ENCODE measurements at places on chromosomes 5 and 9.

DNA sequence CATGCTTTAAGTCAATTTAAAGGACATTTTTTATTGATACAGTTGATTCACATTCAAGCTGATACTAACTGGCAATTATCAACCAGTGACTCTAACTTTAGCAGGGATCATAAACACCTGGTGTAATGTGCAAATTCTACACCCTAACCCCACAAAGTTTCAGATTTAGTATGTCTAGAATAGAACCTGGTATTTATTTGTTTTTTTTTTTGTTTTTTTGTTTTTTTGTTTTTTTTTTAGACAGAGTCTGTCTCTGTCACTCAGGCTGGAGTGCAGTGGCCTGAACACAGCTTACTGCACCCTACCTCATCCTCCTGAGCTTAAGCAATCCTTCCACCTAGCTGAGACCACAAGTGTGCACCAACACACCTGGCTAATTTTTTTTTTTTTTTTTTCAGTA is 311.2 kb upstream of the SEMA6A start:
- DNase-seq: no peak

GRCh38 chr5:34603378-34603777 is 52.8 kb upstream of the RAI14 start:
- DNase-seq: no peak

- no peak for DNase-seq
Measured at GRCh38 chr9:124686918-124687317, 84.2 kb downstream of the NR6A1 start.

DNA sequence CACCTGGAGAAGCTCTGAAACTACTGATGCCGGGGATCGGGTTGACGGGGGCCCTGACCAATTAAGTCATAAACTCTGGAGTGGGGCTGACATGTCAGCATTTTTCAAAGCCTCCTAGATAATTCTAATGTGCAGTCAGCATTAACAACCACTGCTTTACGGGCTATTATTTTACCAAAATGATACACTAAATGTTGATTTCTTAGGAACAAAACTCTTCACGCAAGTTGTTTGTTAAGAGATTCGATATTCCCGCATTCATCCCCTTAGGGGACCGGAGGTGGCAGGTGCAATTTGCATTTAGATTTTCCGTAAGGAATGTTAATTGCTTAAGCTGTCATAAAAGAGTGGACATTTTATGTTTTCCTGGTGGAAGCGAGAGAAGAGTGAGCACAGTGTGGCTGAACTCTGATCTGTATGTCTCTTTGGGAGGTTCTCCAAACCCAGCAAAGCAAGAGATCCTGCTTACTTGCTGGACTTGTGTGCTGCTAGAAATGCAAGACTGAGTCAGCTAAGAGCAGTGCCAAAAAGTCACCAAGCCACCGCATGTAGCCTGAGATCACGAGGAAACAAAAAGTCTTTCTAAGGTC is 77.6 kb downstream of the UGCG start:
- no peak for DNase-seq

DNA sequence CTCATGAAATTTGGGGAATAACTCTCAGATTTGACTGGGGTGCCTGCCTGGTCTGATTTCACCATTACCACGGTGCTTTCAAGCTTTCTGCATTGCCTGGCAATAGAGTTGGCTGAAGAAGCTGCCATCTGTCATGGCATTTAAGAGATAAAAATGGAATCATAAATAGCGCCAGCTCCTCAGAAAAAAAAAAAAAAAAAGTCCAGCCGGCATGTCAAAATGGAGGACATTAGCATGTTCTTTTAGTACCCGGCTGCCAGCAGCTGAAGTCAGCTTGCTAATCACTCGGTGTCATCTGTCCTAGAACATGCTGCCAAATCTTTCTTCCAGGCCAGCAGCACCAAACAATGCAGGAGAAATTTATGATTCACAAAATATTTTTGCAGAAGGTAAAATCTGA is 57.7 kb upstream of the CER1 start:
- no peak for DNase-seq

DNA sequence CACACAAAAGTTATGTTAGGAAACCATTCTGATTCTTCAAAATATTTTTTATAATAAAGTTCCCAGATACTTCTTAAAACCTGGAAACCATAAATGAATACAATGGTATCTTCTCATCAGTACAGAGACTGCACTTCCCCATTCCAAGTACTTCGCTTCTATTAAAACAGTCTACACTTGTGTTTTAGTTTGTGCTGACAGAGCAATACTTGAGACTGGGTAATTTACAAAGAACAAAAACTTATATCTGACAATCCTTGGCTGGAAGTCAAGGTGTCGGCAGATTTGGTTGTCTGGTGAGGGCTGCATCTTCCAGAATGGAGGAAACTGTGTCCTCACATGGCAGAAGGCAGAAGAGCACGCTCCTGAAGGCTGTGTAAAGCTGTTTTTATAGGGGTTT is 70.1 kb downstream of the RFX3 start:
- DNase-seq: no peak

DNA sequence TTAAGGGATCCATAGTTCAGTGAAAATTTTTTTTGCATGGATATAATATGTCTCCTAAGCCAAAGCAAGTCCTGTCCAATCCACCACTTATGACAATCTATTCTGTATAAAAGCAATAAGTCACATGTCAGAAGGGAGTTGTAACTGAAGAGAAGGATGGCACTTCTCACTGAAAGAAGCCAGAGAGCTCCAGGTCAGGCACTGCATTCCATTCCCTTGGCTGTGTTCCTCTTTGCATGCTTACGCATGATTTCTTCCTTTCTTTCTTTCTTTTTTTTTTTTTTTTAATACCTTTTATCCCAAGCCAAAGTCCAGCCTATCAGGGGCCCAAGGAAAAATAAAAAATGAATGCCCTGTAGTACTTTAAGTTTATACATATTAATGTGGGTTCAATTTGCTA is 39.8 kb downstream of the MAMDC2 start:
- no peak for DNase-seq

DNA sequence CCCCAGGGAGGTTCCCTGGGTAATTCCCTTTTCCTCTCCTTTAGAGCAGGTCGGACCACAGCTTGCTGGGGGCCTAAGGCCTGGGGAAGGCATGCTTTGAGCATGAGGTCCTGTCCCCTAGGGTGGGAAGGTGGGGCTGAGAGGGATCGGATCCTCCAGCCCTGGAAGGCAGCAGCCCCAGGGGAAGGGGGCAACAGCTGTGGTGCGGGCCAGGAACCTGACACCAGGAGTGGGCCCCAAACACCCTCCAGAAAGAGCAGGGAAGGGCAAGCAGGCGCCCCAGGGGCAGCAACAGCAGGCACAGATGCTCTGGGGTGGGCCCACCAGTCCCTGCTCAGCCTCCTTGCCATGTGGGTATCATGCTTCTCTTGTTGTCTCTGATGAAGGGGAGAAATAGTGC is 3.2 kb upstream of the CORO2A start:
- no peak for DNase-seq

DNA sequence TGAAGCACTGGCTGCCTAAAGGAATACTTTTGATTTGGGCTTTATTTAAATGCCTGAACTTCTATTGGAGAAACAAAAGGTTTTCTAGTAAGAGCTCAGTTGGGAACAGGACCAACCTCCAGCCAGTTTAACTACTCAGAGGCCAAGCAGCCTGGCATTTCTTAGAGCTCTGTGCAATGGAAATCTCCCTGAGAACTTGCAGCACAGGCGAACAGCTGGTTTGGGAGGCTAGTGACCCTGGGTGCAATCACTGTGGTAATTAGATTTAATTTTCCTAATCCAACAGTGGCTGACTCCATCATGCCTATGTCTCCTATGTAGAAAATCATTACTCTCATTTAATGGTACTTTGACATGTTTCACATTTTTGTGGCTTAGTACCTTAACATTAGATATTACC is 1.0 kb upstream of the CDH6 start:
- DNase-seq: no peak

- DNase-seq: no peak
Measured at GRCh38 chr5:125142458-125142857, 396.0 kb upstream of the ZNF608 start.

DNA sequence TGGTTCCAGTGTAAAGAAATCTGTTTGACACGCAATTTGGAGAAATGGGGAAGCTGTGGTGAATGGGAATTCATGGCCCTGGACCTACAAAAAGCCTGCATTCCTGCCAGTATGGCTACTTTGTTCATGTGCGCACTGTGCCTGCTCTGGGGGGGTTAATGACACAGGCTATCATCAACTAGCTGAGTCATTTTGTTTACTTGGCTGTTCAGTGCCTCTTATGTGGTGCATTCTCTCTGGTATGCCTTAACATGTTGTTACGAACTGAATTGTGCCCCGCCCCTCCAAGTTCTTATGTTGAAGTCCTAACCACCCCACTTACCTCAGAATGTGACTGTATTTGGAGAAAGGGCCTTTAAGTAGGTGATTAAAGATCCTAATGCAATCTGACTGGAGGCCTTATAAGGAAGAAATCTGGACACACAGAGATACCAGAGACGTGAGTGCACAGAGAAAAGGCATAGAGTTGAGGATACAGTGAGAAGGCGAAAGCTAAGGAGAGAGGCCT is 20.4 kb upstream of the UBAP1 start:
- no peak for DNase-seq

DNA sequence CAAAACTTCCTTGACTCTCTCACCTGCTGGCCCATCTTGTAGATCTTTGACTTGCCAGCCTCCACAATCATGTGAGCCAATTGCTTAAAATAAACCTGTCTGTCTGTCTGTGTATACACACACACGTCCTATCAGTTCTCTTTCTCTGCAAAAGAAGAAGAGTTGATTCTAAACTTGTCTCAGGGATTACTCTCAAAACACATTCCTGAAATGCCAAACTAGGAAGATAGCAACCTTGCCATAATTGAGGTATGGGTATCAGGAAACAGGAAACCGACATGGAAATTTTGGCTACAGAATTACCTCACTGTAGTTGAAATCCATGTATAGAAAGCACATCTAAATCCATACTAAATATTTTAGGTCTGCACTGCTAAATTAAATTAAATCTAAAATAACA is 483.4 kb downstream of the PLK2 start:
- no peak for DNase-seq

GRCh38 chr9:14270358-14271092 is 43.4 kb downstream of the NFIB start:
- DNase-seq: no peak

GRCh38 chr9:105047742-105048041 is 119.7 kb upstream of the ABCA1 start:
- no peak for DNase-seq

DNA sequence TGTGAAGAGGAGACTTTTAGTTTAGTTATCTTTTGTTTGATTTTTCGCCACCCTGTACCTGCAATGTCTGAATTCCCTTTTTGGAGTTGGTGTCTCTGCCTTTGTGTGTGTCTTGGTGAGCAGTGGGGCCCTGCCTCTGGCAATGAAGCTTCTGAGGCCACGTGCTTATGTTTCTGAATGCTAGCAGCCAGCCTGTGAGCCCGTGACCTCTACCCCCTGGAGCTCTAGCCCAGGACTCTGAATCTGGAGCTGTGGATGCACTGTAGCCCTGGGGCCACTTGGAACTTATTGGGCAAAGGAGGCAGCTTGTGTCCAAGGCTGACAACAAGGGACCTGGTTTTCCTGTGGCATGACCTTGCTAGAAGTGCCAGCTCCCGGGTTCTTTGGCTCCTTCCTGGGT is 19.4 kb downstream of the ENTREP1 start:
- no peak for DNase-seq

DNA sequence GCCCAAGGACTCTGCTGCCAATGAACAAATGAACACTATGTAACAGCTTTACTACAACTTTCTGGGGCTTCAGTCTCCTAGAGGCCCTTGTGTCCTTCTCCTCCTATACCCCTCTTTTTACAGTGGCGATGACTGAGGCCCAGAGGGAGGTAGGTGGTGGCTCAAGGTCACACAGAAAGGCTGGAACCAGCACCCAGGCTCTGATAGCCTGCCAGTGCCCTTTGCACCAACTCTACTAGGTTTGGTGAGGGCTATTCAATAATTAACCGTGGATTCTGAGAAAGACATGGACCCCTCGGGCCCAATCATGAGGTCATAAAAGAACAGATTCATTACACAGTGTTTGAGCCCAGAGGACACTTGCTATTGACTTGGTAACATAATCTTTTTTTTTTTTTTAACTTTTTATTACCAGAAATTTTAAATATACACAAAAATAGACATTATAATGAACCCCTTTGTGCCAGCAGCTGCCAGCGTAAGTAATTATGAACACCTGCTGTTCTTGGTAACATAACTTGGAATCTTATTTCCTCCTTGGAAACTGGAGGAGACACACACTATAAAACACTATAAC is 6.1 kb upstream of the ALDH1B1 start:
- no peak for DNase-seq
